ENCODE measurements at places on chromosomes 5 and 9. TPM values are rescaled to one million over a fixed set of nuclear protein-coding genes. Genes with fewer than 3 reads are reported as not detected.
A peak's percentile ranks its signal among the peaks of the same experiment; 100 is the strongest.

DNA sequence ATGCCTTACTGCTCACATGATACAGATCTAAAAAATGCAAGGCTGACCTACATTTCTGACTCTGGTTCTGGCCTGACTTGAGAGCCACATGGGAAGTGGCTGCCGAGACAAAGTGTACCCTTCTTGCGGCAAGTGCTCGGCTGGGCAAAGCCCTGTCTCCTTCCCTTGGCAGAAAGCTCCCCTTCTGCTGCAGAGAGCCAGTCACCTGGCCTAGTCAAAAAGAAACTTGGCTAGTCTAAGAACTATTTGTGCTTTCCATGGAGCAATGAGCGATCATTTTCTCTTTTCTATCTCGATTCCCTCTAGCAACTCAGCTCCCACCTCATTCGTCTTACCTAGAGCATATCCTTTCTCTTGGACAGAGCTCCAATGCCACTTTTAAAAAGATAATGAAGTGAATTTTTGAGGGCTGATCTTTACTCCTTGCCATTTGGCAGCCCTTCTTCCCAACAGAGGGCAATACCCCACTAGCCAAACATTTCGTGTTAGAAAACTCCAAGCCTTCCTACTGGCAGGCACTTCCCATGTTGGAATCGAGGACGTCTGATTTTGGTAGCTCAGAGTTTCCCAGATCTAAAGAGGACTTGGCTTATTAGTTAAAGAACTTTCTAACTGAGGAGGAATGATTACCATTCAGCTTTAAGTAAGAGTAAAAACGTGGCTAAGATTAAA, 108.1 kb upstream of the PRRC1 start:
- DNase-seq = no peak

The CDK5RAP2 gene
- 45.5 TPM for total RNA-seq

The PPIP5K2 gene
- total RNA-seq = 31.6 TPM

DNA sequence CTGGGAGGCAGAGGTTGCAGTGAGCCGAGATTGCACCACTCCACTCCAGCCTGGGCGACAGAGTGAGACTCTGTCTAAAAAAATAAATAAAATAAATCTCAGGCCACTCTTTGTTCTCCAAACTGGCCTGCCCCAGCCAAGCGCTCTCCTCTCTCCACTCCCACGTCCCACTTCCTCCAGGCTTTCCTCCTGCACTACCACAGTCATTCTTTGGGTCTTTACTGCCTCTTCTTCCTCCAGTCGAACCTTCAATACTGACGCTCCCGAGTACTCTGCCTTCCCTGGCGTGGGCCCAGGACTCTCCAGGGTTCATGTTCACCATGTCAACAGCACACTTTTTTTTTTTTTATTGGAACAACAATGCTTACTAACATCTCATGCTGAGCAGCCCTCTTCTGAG, 23.9 kb downstream of the RNF130 start:
- DNase-seq = peak; percentile 56

The RNF208 gene
- 23.7 TPM for total RNA-seq

GRCh38 chr9:89734600-89735041, 129.8 kb downstream of the GADD45G start:
- DNase-seq = no peak

GRCh38 chr5:94244921-94245320, 373.5 kb downstream of the KIAA0825 start:
- no peak for DNase-seq

DNA sequence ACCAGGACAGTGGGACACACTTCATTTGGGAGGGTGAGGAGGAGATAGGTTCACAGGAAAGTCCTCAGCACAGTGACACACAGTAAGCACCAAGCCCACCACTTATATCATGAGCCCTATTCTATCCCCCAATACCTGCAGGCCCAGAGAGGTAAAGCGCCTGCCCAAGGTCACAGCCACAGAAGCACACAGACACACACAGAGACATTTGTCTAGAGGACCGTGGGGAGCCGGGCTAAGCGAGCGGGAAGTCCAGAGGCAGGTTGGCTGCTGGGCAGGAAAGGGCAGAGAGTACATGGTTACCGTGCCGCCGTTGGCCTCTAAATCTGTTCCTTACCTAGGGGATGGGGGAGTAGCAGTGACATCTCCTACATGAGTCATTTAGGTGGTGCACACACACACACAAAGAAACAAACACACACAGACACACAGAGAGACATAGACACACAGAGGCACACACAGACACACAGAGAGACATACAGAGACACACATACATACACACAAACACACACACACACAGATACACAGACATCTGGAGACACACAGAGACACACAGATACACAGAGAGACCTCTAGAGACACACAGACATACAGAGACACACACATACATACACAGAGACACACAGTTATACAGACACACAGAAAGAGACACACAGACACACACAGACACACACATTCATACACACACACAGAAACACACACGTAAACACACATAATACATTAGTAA, 15.9 kb upstream of the DUSP1 start:
- DNase-seq = no peak

DNA sequence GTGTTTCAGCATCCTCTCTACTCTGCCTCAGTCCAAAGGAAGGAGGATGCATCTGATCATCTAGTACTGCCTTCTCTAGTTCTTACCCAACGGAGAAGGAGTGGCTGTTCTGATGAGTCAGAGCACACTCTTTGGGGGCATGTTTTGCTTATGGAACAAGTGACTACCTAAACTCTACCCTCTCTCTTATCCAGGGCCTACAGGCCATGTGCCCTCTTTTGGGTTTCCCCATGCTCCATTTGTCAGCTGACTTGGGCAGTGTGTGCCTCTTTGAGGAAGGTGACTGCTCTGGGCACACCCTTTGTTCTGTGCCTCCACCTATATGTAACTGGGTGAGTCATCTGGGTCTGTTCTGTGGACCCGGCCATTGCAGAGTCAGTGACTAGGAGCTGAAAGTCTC, 89.6 kb upstream of the BNC2 start:
- no peak for DNase-seq

DNA sequence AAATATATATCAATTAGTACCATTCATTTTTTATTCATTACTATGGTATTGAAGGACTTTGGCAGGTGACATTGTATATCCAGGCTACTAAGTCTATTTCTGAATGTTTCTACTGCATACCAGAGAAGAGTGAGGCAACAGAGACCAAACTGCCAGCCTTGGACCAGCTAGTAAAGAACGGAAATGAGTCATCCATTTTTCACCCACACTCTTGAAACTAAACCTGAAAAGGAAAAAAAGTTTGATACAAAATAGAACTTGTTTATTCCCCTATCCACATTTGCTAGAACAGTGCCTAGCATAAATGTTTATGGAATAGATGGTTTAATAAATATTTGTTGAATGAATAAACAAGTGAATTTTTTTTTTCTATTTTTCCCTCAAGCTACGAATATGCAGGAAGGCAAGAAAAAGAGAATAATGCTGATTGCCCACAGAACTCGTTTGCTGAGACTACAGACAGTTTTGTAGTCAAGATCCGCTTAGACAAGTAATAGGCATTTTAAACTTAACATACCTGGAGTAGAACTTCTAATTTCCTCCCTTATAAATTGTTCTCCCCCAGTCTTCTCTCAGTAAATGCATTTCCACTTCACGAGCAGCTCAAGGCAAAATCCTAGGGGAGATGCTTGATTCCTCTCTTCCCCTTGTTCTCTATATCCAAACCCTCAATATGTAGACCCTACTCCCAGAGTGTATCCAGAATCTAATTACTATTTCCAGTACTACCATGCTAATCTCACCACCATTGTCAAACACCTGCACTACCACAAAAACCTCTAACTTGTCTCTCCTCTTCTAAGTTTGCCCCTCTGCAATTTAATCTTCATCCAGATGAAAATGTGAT, 146.2 kb upstream of the RASA1 start:
- DNase-seq = no peak

- DNase-seq = no peak
Measured at GRCh38 chr5:1484730-1485578, 38.8 kb downstream of the LPCAT1 start.

The ENTPD2 gene
- 2.2 TPM for total RNA-seq

DNA sequence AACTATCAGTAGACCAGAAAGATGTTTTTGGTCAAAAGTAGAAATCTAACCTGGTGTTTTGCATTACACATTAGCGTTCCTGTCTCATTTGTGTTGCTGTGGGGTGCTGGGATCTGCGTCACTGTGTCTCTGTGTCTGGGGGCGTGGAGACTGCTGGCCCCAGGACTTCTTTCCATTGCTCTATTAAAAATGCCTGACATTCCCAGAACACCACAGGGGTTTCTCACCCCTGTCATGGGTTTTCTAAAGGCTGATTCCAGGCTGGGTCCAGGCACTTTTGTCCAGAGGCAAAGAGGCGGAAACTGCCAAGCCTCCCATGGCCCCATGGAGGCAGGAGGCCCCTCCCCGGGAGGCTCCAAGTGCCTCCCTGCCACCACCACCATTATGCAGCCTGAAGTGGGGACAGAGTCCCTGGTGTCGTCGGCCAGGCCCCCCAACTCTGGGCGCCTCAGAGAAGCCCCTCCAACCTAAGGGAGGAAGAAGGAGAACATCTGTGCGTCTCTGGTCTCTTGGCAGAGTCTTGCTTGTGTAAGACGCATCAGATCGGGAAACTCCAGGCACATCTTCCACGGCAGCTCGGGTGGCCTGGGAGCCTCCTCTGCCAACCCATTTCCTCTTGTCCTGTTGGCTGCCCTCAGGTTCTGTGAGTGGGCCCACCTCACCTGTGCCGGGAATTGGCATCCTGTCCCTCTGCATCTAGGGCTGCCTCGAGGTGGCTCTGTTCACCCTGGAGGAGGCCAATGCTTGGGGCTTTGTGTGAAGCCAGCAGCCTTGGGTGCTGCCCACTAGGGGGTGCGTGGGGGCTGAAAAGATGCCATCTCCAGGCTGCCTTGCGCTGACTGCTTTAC, 13.8 kb upstream of the PLEKHG4B start:
- DNase-seq = peak; percentile 31

The SLC6A19 gene
- not detected for total RNA-seq

GRCh38 chr5:26148569-26149107, 889.7 kb downstream of the CDH9 start:
- no peak for DNase-seq

The LECT2 gene
- total RNA-seq = not detected

The CKMT2 gene
- 1,737 TPM for total RNA-seq

The CD274 gene
- total RNA-seq = 12.9 TPM

- DNase-seq = peak; percentile 47
Measured at GRCh38 chr5:109921735-109922380, 232.1 kb downstream of the MAN2A1 start.

The DNAI1 gene
- not detected for total RNA-seq

- no peak for DNase-seq
Measured at GRCh38 chr9:94175669-94176068, 83.4 kb upstream of the ZNF169 start.

GRCh38 chr5:35202319-35203111, 27.8 kb downstream of the PRLR start:
- DNase-seq = no peak

The PRR16 gene
- total RNA-seq = 8.8 TPM

The VLDLR gene
- total RNA-seq = 125 TPM

- DNase-seq = no peak
Measured at GRCh38 chr9:95605101-95605500, 88.3 kb upstream of the PTCH1 start.

The RUSC2 gene
- total RNA-seq = 28.2 TPM

- DNase-seq = no peak
Measured at GRCh38 chr5:83871533-83872395, 151.1 kb upstream of the HAPLN1 start.

The OR1L4 gene
- not detected for total RNA-seq

- peak; percentile 16 for DNase-seq
Measured at GRCh38 chr9:101601904-101602765, 7.4 kb upstream of the PPP3R2 start.

GRCh38 chr5:64331597-64332277, 166.1 kb downstream of the RNF180 start:
- DNase-seq = peak; percentile 48

GRCh38 chr5:135466178-135467050, 14.3 kb upstream of the TIFAB start:
- peak; percentile 80 for DNase-seq

DNA sequence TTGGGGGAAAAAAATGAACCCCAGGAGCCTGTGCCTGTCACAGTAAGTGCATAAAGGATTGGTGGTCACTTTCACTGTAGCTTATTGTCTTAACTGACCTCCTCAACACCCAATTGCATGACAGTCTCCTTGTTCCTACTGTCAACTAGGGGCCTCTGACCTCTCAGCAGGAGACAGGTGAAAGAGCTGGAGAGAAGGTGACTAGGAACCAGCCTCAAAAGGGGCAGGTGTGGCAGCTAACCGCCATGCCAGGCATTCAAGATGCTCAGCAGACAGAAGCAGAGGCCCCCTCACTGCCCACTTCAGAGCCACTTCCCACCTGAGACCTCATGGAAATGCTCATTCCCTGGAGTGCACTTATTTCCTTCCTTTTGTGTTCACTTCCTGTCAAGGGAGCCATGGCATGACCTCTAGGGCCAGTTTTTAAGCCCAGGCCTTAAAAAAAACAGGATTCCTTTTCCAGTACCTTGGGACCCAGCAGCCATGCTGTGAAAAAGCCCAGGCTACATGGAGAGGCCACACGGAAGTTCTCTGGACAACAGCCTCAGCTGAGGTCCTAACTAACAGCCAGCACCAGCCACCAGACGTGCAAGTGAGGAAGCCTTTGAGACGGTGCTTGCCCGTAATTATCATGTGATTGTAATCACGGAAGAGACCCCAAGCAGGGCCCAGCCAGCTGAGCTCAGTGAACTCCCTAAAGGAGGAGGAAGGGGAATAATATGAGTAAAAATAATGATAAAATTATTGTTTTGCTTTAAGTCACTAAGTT, 74.9 kb downstream of the NSUN2 start:
- no peak for DNase-seq

DNA sequence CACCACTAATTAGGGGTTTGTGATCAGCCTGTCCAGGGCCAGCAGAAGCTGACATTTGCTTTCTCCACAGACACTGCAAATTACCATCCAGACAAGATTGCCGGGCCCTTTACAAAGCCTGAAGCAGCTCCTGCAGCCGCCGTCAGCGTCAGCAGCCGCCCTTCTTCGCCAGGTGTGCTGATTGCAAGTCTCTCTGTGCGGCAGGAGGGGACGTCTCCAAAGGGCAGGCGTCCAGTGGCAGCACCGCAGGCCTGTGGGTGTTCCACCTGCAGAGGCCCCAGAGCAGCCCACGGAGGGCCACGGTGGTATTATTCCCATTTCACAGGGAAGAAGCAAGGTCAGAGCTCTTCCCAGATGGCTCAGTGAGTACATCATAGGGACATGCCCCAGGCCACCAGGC, 108.0 kb upstream of the PPP1R26 start:
- DNase-seq = no peak

The PRRX2 gene
- total RNA-seq = 0.41 TPM

The SLC12A7 gene
- total RNA-seq = 166 TPM

GRCh38 chr9:69131682-69132081, 42.4 kb upstream of the TJP2 start:
- no peak for DNase-seq
